ENCODE measurements at places on chromosomes 3 and 15.
A peak's percentile ranks its signal among the peaks of the same experiment; 100 is the strongest.

GRCh38 chr3:76025561-76025960 lies 240.2 kb upstream of the ZNF717 start:
- H3K4me1 ChIP-seq = no peaks in the 10 kb centered on the region
- H3K27ac ChIP-seq = no peak overlapping the region
- H3K4me3 ChIP-seq = no peak overlapping the region
- no peaks in the 10 kb centered on the region for H3K27me3 ChIP-seq

GRCh38 chr3:69724722-69725435 lies 14.4 kb upstream of the MITF start:
- H3K4me3 ChIP-seq = no peak overlapping the region
- no peak for DNase-seq
- H3K27me3 ChIP-seq = peaks cover 11% of the 10 kb centered on the region
- H3K4me1 ChIP-seq = no peaks in the 10 kb centered on the region
- no peak overlapping the region for H3K27ac ChIP-seq

DNA sequence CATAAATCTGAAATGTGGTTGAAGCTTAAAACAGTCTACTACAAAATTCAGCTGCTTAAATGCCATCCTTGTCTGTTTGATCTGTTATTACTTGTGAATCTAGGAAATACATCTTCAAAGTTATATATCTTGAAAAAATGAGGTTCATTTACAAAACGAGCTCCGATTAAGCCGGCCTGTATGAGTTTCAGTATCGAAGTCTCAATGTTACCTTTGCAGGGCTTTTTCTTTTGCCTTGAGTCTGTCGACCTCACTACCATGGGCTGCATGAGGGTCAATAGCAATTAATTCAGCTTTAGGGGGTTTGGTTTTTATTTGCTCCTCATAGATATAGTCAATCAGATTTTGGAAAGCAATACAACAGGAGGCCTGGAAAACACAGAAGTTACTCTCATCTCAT lies 23.2 kb downstream of the ERICH6 start:
- H3K4me1 ChIP-seq = no peaks in the 10 kb centered on the region
- no peak overlapping the region for H3K4me3 ChIP-seq
- H3K27ac ChIP-seq = no peak overlapping the region
- H3K36me3 ChIP-seq = no peaks in the 10 kb centered on the region
- DNase-seq = peak; percentile 30

DNA sequence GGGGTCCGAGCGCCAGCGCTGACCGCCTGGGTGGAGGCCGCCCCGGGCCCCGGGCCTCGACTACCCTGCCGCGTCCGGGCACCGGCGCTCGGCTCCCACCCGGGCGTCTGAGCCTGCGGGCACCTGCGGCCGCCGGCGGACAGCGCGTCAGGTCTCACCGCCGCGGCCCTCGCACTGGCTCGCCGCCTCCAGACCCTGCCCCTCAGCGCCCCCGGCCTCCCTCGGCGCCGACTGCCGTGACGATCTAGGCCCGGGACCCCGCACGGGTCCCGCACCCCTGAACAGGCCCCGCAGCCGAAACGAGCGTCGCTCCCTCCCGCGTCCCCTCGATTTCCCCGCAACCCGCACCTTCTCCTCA lies 297 bp downstream of the PRC1 start:
- H3K4me3 ChIP-seq = peak overlapping the region; percentile 87
- DNase-seq = no peak
- H3K36me3 ChIP-seq = peaks cover 19% of the 10 kb centered on the region
- no peaks in the 10 kb centered on the region for H3K27me3 ChIP-seq
- H3K27ac ChIP-seq = peak overlapping the region; percentile 72
- H3K4me1 ChIP-seq = peaks cover 13% of the 10 kb centered on the region

All from osteoblast (primary cell).